Fibroblast of lung (primary cell): ENCODE measurements at places on chromosomes 4 and X. TPM values are rescaled to one million over a fixed set of nuclear protein-coding genes. Genes with fewer than 3 reads are reported as not detected.
A peak's percentile ranks its signal among the peaks of the same experiment; 100 is the strongest.

GRCh38 chr4:665751-666435 is 8.2 kb downstream of the ATP5ME start:
- no peak for DNase-seq

DNA sequence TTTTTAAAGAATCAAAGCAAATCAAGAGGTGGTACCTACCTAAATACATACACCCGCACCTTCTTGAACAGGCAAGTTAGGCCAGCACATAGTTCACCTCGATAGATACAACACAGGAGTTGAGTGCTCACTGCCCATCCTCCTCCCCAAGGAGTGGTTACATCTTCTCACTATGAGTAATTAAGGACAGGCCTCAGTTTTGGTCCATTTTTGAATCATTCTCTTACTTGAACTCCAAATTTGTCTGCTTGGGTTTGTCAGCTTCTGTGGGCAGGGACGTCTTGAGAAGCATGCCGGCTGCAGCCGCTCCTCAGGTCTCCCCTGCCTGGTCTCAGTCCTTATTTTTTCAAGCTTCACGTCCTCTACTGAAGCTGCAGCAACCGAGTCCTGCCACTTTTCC is 190.6 kb upstream of the RBPJ start:
- DNase-seq: no peak

- peak; percentile 94 for DNase-seq
Measured at GRCh38 chr4:182242787-182243186, 415 bp upstream of the TENM3 start.

The SPATA4 gene
- total RNA-seq: 0.26 and 0.66 TPM in 2 replicates

- DNase-seq: peak; percentile 60
Measured at GRCh38 chr4:98627531-98628257, 30.7 kb downstream of the TSPAN5 start.

DNA sequence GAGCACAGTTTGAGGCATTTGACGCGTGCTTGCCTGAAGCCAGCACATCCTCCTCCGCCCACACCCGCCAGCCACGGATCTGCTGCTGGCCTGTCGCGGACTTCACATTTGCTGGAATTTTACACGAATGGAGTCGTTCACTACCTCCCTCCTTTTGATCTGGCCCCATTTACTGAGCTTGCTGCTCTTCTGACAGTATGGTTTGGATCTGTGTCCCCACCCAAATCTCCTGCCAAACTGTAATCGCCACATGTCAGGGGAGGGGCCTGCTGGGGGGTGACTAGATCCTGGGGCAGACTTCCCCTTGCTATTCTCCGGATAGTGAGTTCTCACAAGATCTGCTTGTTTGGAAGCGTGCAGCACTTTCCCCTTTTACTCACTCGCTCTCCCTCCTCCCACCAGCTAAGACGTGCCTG is 19.9 kb upstream of the CPLX1 start:
- peak; percentile 21 for DNase-seq

DNA sequence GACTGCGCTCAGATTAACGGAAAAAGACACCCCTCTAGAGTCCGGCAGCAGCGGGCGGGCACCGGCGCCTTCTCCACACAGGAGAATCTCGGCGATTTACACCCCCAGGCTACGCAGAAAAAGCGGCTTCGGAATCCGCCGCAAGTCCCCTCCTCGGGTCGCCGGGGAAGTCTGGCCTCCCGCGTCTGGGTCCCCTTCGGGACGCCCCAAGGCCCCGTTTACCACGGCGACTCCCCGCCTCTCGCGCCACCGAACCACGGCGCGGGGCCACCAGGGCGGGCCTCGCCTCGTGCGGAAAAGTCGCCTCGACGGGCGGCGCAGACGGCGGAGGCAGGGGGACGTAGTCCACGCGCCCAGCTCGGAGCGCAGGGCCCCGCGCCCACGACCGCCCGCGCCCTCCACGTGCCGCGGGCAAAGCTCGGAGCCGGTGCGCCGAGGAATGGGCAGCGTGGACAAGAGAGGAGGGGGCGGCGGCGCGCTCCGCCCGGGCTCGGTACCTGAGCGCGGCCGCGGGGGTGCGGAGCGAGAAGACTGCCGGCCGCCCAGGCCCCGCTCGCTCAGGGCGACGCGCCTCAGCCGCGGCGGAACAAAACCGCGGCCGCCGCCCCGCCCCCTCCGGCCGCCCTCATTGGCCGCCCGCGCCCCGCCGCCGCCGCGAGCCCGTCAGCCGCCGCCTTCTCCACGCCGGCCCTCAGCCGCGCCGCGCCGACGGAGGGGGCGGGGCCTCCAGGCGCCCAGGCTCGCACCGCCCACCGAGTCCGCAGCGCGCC is at the start of gene FAM53A:
Gene FAM53A, minus strand, starts transcription at position 578 of the 770 bp plus-strand sequence. CDS start 15,572 bp downstream, outside the sequence.
- DNase-seq: peak; percentile 73

GRCh38 chr4:126678618-126679017 is 954.1 kb upstream of the INTU start:
- DNase-seq: no peak

The SSX2 gene
- not detected in 2 replicates for total RNA-seq

The NBDY gene
- 5.4 and 5.8 TPM in 2 replicates for total RNA-seq

- peak; percentile 15 for DNase-seq
Measured at GRCh38 chrX:8647176-8647575, 84.8 kb downstream of the ANOS1 start.

GRCh38 chrX:20046864-20047263 is 56.0 kb upstream of the BCLAF3 start:
- no peak for DNase-seq

- no peak for DNase-seq
Measured at GRCh38 chr4:123676890-123677229, 280.3 kb downstream of the SPRY1 start.

The PHF8 gene
- total RNA-seq: 10.8 and 16.7 TPM in 2 replicates

- peak; percentile 50 for DNase-seq
Measured at GRCh38 chr4:158722291-158722916, 792 bp downstream of the PPID start.

GRCh38 chr4:152243896-152244595 is 291.8 kb downstream of the FBXW7 start:
- peak; percentile 2 for DNase-seq

- DNase-seq: peak; percentile 23
Measured at GRCh38 chr4:153773236-153773690, 13.4 kb upstream of the RNF175 start.

- DNase-seq: no peak
Measured at GRCh38 chr4:76733068-76733771, 164.7 kb downstream of the SOWAHB start.

DNA sequence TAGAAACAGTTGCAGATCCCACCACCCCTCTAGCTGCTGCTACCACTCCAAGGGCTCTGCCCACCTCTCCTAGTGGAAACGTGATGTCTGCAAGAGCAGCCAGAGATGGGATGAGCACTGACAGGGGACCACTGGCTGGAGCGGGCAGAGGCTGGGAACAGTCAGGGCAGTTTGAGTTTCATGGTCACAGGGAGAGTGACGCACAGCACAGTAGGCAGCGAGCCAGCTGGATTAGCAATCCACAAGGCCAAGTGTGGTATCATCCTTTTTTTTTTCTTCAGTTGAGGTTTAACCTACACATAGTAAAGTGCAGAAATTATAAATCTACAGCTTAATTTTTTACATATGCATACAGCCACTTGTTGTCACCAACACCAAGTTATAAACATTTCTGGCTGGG is 6.4 kb upstream of the SCML2 start:
- no peak for DNase-seq

- DNase-seq: peak; percentile 48
Measured at GRCh38 chr4:142719854-142720541, 126.1 kb downstream of the INPP4B start.

DNA sequence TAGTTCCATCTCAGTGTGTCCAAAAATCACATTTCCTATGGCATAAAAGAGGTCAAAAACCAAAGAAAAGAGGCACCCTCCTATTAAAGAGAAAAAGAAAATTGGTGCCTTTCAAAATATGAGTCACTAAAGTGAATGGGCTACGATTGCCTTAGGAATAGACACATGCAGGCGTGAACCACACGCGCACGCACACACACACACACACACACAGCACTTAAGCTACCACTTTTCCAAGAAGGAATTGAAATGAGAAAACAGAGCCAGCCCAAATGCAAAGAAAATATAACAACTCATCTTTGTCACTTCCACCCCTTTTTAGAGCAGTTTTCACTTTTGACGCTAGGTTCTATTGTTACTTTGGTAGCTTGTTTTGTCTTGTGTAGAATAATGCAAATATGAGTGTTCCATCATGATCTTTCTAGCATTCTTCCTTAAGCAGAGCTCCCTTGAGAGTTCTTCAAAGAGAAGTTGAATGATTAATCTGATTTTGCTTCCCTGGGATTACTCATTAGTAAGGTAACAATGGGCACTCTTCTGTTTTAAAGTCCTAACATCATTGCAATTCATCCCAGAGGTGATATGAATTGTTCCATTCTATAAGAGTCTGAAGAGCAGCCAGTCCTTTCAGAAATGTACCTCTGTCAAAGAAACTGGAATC is 239.2 kb upstream of the GNPDA2 start:
- no peak for DNase-seq

DNA sequence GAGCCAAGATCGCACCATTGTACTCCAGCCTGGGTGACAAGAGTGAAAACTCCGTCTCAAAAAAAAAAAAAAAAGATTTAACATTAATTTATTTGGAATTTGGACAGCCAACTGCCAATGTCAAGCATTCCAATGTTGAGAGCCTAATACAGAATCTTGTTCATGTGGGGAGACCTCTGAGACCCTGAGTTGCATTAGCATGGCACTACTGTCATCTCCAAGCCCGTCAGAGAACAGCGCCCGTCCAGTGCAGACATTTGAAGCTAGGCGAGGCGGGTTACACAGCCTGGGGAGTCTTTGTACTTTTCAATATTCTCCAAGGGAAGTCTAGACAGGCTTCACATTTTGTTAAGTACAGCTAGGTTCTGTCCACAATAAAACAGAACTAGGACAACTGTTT is 126.7 kb downstream of the CHRNA9 start:
- no peak for DNase-seq

The CASP3 gene
- 26.4 and 28.2 TPM in 2 replicates for total RNA-seq

The OCRL gene
- total RNA-seq: 17.7 and 23.0 TPM in 2 replicates

DNA sequence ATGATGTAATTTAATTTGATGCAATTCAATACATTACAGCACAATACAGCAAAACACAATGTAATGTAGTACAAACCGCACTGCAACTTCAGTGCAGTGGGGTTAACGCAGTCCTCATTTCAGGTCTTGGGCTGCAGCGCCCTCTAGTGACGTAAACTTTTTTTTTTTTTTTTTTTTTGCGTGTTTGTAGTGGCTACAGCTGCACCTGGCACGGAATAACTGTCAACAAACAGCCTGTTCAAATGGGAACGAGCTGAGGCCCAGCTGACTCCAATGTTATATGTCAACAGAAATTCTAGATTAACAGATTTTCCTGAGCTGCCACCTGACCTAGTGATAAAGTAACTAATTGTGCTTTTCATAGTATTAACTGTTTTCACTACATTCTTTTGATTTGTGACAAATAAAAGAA is 33.5 kb upstream of the RASSF6 start:
- peak; percentile 33 for DNase-seq
